Frontal cortex (tissue), 4 donors: ENCODE measurements at places on chromosomes 12 and 14.
A peak's percentile ranks its signal among the peaks of the same experiment; 100 is the strongest.

- DNase-seq: no peak
Observed at GRCh38 chr12:79071498-79071897, 206.9 kb downstream of the SYT1 start.

DNA sequence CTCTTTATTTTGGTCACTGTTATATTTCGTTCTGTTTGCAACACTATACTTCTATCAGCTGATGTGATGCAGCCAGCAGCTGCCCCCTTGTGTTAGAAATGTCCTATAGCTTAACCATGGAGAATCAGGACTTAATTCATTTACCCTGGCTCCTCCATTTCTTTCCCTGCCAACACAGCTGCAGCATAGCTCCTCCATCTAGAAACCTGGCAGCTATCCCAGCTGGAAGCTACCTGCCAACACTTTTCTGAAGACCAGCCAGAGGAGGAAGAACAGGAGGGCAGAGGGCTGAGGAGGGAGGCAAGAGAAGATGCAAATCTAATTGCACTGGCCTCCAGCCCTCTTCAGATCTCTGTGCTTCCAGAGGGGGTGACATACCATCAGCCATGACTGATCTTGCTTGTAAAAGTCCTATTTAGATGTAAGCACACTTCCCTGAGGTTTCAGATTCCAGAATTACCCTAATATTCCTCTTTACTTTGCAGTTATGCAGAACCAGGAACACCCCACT, 156.8 kb upstream of the TMEM260 start:
- DNase-seq: peak; percentile 46

GRCh38 chr12:13635709-13636108, 345.7 kb downstream of the GRIN2B start:
- DNase-seq: no peak

GRCh38 chr12:58154359-58154758, 213.0 kb downstream of the ATP23 start:
- no peak for DNase-seq

GRCh38 chr12:7499636-7500035, 3.9 kb downstream of the CD163 start:
- no peak for DNase-seq

- no peak for DNase-seq
Observed at GRCh38 chr12:39116861-39117260, 211.5 kb upstream of the CPNE8 start.

DNA sequence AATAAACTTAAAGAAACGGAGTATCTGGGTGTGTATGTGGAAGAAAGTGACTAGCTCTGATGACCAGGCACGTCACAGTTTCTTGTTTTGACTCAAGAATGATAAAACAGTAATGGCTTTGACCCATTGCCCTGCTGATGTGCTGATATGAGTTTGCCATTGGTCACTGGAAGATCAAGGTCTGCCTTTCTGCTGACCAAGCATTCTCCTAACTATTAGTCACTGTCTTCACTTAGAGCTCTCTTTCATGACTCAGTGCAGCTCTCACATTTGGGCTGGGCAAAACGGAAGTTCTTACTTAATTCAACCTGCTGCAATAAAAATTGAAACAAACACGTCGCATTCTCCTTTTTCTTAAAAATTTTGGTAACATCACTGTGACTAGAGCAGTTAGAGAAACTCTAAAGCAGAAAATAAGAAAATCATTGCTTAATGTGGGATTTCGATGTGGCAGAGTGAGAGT, 366.7 kb downstream of the BTG1 start:
- no peak for DNase-seq

GRCh38 chr12:94930216-94930654, 73.3 kb downstream of the NDUFA12 start:
- DNase-seq: no peak

DNA sequence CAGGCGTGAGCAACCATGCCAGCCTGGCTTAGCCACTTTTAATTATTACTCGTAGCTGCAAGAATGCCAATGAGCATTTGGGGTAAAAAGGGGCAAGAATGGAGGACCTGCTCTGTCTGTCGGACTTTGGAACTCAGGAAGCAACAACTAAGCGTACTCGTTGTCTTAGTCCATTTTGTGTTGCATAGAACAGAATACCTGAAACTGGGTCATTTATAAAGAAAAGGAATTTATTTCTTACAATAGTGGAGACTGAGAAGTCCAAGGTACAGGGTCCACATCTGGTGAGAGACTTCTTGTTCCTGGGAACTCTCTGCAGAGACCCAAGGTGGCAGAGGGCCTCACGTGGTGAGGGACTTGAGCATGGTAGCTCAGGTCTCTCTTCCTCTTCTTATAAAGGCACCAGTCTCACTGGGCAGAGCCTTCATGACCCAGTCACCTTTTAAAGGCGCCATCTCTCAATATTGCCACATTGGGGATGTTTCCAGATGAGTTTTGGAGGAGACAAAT, 29.2 kb downstream of the SLC35E3 start:
- no peak for DNase-seq

DNA sequence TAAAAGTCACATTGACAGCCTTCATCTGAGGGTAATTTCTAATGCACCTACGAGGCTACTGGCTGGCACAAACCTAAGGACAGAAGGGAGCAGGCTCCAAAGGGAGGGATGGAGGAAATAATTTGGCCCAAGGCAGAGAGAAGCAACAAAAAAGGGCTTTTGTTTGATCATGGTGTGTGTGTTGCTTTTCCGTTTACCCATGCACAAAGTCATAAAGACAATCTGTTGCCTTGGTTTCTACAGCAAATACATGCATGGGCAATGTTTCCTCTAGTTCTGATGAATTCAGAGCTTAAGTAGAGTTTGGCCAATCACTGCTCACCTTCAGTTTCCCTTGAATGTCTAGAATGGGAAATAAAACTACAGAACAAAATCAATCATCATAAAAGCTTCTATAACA, 262.5 kb upstream of the CAND1 start:
- DNase-seq: no peak

GRCh38 chr12:66092559-66093269, 37.8 kb downstream of the LLPH start:
- no peak for DNase-seq

DNA sequence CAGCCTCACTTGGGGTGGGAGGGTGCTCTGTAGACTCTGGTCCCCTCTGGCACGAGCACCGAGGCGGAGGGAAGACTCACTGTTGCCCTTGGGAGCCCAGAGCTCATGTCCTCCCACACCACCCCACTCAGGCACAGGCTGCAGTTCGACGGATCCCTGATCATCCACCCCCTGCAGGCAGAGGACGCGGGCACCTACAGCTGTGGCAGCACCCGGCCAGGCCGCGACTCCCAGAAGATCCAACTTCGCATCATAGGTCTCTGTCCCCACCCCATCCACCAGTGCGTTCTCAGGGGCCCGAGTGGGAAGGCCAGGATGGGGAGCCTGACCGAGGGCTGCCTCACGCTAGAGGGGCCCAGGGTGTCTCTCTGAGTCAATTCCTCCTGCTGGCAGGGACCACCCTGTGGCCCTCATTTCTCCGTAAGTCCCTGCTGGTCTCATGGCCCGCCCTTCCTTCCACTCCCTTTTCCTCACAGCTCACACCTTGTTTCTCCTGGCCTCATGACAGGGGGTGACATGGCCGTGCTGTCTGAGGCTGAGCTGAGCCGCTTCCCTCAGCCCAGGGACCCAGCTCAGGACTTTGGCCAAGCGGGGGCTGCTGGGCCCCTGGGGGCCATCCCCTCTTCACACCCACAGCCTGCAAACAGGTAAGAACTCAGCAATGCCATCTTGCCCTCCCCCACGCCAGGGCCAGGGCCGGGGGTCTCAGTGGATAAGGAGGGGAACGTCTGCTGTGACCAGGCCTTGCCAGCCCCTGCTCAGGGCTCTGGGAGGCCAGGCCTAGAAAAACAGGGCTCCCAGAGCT, 27.0 kb downstream of the PAPLN start:
- DNase-seq: no peak

- no peak for DNase-seq
Observed at GRCh38 chr14:86973177-86973576, 1019.8 kb downstream of the GALC start.

- no peak for DNase-seq
Observed at GRCh38 chr14:74394549-74394948, 31.5 kb downstream of the SYNDIG1L start.

- DNase-seq: no peak
Observed at GRCh38 chr14:95046711-95047681, 110.3 kb downstream of the DICER1 start.

DNA sequence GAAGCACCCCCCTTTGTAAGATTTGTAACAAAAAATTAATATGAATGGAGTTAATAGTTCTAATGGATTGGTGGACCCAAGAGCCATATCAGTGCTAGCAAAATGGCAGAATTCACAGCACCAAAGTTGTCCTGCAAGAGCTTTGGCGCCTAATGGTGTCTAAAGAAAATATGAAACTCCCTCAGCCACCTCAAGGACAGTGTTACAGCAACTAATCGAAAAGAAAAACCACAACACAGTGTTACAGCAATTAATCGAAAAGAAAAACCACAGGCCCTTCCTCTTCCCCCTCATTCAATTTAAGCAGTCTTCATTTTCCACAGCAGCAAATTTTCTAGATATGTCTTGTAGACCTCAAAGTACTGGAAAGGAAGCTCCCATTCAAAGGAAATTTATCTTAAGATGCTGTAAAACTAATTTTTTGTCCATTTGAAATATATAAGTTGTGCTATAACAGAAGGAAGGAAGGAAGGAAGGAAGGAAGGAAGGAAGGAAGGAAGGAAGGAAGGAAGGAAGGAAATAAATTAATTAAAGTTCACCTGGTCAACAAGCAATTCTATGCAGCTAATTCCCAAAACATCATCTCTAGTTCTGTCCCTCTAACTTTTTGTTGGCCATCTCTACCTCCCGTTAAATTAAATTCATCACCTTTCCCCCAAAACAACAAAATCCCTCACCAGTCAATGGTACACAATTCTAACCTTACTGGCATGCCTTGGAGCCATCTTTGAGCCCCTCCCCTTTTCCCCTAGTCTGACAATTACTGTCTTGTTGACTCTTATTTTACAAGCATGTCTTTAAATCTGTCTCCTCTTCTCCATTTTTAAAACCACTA, 17.4 kb downstream of the LRP6 start:
- no peak for DNase-seq

DNA sequence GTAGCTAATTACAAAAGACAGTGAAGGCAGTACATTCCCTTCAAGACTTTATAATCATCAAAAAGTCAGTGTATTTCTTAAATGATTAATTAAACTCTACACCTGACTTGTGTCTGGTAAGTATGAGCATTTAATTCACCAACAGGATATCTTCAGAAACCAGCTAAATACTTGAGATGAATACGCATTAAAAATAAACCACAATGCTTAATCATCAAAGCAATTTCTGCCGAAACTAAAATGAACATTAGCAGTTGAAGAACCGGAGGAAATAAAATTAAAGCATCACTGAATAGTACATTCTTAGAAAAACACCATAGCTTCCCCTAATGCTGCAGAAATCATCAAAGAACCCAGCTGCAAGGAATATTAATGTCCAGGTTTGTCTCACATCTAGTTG, 32.7 kb downstream of the SLC25A21 start:
- DNase-seq: no peak

DNA sequence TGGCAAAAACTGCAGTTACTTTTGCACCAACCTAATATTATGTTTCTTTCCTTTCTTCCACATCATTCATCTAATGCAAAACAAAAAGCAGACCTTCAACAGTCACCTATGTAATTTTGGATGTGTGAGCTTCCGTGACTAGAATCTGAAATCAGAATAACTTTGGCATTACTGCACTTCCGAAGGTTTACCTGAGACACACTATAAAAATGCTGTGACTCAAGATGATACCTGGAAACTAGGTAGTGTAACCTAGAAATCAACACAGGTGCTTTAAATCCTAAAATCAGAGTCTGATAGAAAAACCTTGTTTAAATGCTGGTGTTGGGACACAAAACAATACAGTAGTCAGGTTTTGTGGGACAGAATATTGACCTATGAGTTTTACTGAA, 2.2 kb downstream of the BTBD7 start:
- no peak for DNase-seq

GRCh38 chr12:9740106-9740750, 7.3 kb upstream of the CLECL1 start:
- DNase-seq: no peak

GRCh38 chr12:93198086-93198485, 179.6 kb upstream of the NUDT4 start:
- DNase-seq: no peak

DNA sequence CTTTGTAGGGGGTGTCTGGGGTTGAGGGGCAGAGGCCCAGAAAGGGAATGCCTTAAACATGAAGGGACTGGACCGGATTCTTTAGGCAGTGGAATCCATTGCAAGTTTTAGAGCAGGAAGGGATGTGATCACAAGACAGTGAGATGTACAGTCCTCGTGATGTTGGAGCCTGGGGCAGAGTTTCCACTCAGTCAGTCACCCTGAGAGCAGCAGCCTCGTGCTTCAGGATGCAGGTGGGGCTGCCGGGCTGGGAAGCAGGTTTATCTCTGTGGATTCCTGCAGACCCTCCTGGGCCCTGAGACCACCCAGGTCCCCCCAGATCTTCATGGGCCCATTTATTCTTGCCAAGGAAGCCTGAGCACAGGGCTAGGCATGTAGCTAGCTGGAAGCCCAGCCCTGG, 38.5 kb downstream of the RIN3 start:
- no peak for DNase-seq

- DNase-seq: no peak
Observed at GRCh38 chr14:95128140-95128539, 29.2 kb downstream of the DICER1 start.

DNA sequence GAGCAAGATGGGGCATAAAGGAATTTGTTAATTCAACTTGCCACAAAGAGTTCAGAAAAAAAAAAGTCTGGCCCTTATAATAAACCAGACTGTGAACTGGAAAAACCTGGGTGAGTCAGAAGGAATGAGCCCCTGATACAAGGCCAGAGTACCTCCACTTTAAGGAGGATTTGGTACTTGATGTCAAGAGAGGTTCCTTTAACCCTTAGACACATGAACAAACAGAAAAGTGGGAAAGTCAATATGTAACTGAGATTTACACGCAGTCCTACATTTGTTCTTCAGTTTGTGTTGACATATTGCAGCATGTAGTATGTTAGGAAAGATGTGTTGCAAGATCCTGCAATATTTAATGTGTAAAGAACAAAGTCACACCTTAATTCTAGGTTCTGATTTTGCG, 14.2 kb upstream of the SLC38A4 start:
- no peak for DNase-seq

- DNase-seq: peak; percentile 26
Observed at GRCh38 chr12:32105986-32106516, 596 bp upstream of the BICD1 start.

GRCh38 chr14:23354990-23355389, 2.3 kb upstream of the SLC22A17 start:
- DNase-seq: no peak

- DNase-seq: no peak
Observed at GRCh38 chr12:131550121-131550520, 160.8 kb upstream of the SFSWAP start.
